Fibroblast of skin of back (primary cell): ENCODE measurements at places on chromosomes 11 and 22.

DNA sequence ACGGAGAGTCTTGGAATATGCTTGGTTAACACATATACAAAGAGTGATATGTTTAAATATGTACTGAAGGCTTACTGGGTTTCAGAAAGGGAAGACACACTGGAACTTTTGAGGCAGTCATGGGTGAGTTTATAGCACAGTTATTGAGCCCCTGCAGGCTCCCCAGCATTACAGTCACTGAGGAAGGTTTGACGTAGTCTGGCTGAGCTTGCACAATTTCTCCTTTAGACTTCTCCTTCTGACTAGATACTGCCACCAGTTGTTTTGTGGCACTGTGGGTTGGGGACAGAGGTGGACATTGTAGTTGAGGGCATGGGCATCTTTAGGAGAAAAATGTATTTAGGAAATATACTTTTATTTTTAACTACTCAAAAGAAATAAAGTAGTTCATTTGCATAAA, 285.4 kb downstream of the C11orf87 start:
- DNase-seq, result no peak

DNA sequence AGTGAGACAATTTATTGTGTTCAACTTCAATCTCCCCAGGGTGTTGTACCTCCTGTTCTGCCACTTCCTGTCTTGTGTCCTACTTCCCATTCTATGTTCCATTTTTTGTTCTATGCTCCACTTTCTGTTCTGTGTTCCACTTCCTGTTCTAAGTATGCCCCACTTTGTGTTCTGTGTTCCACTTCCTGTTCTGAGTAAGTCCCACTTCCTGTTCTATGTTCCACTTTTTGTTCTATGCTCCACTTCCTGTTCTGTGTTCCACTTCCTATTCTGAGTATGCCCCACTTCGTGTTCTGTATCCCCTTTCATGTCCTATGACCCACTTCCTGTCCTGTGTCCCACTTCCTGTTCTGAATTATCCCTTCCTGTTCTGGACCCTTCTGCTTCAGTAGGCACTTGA, 732.7 kb downstream of the TBC1D22A start:
- DNase-seq, result no peak

GRCh38 chr11:125931668-125932067, 14.2 kb upstream of the VSIG10L2 start:
- no peak for DNase-seq

DNA sequence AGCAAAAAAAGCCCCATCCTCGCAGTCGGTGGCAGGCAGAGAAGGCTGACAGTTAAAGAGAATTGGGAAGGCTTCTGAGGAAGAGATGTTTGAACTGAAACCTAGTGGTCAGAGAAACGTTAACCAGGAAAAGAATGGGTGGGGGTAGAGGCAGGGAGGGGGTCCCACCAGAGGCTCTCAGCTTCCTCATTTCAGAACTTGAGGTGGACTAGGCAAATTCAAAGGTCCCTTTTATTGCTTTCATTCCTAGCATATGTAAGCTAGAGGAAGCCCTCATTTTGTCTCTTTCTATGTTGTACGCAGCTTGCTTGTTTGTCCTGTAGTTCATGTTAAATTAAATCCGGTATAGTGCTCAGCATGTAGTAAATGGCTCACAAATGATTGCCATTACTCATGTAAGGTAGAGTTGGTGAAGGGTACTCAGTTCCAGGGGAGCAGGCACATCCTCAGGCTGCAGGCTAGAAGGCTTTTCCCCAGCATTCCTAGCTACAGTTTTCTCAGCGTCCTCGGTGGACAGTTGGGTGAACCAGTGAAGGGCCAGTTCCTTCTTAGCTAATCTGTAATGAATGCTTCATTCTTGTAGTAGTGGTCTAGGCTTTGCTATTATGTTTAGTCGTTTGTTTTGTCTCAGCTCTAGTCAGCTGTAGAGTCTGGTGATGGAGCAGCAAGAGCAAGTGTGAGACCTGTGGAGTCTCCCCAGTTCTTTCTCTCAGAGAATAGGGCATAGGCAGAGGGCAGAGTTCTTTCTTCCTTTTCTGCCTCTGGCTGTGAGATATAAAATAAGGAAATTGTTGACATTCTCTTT, 58.6 kb downstream of the UVRAG start:
- DNase-seq, result no peak

DNA sequence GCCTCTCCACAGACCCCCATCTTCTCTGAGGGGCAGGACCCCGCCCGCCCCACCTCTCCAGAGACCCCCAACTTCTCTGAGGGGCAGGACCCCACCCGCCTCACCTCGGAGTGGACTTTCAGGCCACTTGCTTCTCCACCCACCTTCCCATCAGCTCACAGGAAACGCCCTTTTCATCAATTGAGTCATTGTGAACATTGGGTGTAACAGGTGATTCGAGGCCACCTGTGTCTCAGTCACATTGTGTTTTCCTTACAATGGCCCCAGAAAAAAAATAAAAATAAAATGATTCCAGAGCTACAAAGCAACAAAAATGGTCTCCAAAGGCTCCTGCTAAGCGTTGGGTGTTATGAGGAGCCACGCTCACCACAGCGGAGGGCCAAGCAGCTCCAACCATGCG, 36.0 kb downstream of the BRD1 start:
- DNase-seq, result no peak

DNA sequence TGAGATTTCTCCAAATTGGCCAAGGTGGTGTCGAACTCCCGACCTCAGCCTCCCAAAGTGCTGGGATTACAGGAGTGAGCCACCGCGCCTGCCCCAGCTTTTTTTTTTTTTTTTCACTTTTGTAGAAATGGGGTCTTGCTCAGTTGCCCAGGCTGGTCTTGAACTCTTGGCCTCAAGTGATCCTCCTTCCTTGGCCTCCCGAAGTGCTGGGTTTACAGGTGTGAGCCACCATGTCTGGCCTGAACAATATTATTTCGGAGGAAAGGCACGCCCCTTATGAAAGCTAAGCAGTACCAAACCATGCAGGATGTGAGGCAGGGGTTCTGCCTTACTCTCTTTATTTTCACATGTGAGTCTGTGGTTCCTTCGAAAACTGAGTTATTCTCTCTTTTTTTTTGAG, 16.1 kb downstream of the MTCH2 start:
- DNase-seq, result no peak

GRCh38 chr22:45211848-45212247, 28.8 kb downstream of the KIAA0930 start:
- no peak for DNase-seq

DNA sequence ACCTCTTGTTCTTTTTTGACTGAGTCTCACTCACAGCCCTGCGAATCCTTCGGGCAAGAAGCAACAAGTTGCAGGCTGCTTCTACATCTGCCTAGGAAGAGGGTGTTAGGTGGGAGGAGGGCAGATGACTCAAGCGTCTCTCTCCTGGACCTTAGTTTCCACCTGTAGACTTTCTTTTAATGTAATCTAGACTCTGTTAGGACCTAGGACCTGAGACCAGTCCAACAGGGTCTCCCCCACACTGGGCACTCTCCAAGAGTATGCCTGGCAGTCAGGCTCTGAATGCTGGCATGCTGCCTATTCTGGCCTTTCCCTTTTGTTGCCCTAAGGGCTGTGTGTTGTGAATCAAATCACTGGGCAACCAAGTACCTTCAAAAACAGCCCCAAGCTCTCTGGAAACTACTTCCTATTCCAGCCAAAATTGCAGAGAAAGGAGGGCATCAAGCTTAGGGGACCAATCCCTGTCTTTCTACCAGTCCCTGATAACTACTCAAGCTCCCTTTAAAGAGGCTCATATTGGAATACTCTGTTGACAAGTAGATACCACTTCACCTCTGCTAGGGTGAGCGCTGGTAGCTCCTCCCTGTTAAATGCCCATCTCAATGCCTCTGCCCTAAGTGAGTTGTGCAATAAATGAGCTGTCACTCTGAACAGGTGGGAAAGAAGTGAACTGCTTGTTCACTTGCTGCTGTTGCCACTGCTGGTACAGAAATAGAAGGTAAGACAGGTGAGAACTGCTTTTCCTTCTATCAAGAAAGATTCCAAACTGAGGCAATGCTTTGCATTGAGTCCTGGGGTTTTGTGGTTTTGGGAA, at the start of gene BBOX1:
Gene BBOX1 (plus strand): TSS at position 514 of the 814 bp plus-strand sequence. CDS start 14,616 bp downstream, outside the sequence.
- no peak for DNase-seq

- DNase-seq, result no peak
Observed at GRCh38 chr11:36357831-36358230, 61.7 kb downstream of the PRR5L start.

DNA sequence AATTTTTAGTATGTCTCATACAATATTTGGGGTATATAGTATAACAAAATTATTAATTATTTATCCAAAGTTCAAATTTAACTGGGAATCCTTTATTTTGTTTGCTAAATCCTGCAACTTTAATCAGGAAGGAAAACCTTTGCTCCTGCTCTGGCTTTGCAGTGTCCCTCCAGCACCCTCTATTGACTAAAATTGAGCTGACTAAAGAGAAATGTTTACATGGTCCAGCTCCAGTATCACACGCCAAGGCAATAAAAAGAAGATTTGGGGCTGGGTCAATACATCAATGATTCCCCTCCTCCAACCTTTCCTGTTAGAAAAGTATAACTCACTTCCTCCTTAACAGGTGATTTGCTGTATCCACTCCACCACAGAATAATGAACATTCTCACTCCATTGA, 153.0 kb upstream of the LRRC4C start:
- DNase-seq, result no peak

GRCh38 chr11:12042215-12042676, 33.8 kb upstream of the DKK3 start:
- peak; percentile 99 for DNase-seq

DNA sequence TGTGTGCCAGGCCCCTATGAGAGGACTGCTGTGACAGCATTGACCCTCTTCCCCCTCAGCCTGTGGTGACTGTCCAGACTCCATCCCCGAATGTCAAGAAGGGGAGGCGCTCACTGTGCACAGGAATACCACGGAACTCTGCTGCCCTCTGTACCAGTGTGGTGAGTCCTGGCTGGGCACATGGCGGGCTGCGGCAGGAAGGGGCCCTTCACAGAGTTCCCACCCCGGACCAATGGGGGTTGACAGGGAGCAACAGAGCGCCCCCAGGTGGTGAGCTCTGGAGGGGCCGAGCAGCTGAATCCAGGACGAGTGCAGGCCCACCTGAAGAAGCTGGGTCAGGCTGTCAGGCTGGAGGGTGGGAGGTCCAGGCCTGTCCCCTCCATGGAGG, 83.8 kb upstream of the MYOD1 start:
- DNase-seq, result no peak

DNA sequence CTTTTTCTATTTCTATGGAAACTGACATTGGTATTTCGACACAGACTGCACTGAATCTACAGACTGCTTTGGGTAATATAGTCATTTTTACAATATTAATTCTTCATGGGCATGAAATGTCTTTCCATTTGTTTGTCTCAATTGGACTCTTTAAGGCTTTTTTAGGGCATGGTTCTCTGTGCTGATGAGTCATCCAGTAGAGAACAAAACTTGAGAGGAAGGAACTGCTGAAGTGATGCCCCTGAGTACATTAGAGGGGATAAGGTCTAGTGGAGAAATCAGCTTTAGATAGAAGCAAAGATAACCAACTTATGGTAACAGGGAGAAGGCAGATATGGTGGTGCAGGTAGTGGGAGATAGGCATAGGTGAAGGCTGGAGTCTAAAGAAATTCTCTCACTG, 25.1 kb downstream of the TSG101 start:
- no peak for DNase-seq

DNA sequence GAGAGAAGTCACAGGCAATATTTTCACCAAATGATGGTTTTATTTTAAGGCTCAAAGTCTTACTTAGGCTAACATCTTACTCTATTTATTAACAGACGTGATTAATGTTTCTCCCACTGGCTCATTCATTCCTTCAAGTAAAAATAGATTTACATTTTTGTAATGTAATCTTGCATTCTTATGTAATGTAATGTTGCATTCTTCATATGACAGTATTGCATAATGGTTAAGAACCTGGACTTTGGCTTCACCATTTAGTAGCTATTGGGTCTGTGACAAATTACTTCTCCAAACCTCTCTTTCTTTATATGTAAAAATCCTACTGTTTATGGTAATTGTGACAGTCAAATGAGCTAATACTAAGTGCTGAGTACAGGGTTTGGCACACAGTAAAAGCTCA, 3.3 kb upstream of the DIXDC1 start:
- peak; percentile 36 for DNase-seq

- DNase-seq, result no peak
Observed at GRCh38 chr11:1703146-1703545, 6.2 kb downstream of the KRTAP5-6 start.

GRCh38 chr11:111327908-111328624, 29.7 kb downstream of the POU2AF3 start:
- no peak for DNase-seq

DNA sequence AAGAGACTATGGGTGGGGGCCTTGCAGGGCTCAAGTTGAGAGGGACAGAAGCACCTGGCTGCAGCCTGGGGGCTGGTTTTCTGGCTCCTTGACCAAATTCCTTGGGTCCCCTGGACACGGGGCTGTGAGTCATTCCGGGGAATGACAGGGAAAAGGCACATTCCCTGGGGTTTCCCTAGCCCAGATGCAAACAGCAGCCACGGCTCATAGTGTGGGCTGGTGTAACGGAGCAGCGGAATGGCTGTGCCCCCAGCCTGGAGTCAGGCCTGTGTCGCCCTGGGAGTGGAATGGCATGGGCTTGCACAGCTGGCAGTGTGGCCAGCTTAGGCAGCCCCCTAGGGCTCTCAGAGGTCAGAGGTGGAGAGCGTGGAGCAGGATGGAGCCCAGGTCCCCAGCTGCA, 77.6 kb upstream of the KCNQ1OT1 start:
- DNase-seq, result peak; percentile 70

DNA sequence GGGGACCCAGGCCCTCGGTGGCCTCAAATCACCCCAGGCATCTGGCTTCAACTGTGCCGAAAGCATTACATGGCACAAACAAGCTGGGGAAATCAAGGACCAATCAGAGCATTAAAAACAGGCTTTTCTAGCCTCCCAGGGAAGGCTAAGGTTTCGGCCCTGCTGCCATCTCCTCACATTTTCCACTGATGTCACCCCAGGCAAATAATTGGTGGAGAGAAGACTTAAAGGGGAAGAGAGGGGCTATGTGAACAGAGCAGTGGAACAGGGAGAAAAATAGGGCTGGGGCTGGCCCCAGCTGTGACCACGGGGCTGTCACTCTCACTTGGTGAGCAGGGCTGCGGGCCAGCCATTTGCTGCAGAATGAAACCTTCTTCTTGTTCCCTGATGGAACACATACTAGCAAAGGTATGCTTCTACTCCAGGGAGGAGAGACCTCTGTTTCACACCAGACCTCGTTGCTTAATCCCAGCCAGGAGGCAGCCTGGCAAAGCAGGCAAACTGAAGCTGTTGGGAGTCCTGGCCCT, 581.3 kb downstream of the SOX6 start:
- DNase-seq, result peak; percentile 20

DNA sequence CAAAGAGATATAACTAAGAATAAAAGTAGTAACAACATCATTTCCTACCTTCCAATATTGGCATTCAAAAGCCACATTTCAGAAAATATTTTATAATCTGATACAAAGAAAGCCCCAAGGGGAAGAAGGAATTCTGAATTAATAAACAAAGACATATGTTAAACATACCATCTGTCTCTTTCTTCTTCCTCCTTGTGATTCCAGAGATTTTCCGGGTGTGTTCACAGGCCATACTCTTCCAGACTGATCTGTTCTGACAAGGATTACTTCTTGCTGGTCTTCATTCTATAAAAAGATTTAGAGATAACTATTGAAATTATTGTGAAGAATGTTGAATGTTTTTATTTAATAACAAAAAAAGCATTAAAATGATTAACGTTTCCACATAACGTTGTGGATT, 65.0 kb downstream of the CWF19L2 start:
- no peak for DNase-seq
